ENCODE measurements at places on chromosomes 7 and 10.

- DNase-seq: no peak
Measured at GRCh38 chr7:92297736-92298135, 52.0 kb downstream of the ANKIB1 start.

- DNase-seq: no peak
Measured at GRCh38 chr10:17026686-17027485, 102.7 kb downstream of the CUBN start.

- no peak for DNase-seq
Measured at GRCh38 chr10:92756201-92757065, 66.7 kb downstream of the HHEX start.

- peak; percentile 37 for DNase-seq
Measured at GRCh38 chr10:73647211-73647874, 6.1 kb upstream of the MYOZ1 start.

- no peak for DNase-seq
Measured at GRCh38 chr10:32477499-32477898, 31.6 kb downstream of the CCDC7 start.

- no peak for DNase-seq
Measured at GRCh38 chr10:2005546-2005945, 268.2 kb upstream of the ADARB2 start.

DNA sequence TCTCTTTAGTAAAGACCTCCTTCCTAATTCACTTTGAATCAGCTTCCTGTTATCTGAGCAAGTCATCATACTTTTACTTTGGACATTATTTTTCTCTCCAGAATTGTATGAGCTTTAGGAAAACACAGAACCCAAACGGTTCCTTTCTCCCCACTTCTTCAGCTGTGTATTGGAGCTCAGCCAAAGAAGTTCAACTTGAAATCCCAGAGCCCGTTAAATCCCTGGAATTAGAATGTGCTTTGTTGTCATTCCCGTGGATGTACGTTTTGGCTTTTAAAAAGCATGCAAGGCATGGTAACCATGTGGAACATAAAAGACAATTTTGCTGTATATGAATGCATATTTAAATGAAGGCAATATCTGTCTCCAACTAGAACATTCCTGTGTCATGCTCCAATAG lies 46.6 kb downstream of the AGMO start:
- no peak for DNase-seq

- no peak for DNase-seq
Measured at GRCh38 chr10:60155099-60155877, 234.4 kb downstream of the ANK3 start.

DNA sequence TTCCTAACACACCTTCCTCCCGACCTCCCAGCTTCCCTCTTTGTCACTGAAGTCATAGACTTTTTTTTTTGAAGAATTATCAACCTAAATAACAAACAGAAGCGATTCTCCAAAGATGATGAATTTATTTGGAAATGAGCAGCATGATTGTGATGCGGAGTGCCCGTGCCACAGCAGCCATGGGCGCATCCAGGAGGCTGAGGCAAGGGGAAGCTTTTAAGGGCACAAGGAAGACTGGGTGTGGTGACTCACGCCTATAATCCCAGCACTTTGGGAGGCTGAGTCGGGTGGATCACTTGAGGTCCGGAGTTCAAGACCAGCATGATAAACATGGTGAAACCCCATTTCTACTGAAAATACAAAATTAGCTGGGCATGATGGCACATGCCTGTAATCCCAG lies 16.2 kb upstream of the GIMAP8 start:
- peak; percentile 40 for DNase-seq

DNA sequence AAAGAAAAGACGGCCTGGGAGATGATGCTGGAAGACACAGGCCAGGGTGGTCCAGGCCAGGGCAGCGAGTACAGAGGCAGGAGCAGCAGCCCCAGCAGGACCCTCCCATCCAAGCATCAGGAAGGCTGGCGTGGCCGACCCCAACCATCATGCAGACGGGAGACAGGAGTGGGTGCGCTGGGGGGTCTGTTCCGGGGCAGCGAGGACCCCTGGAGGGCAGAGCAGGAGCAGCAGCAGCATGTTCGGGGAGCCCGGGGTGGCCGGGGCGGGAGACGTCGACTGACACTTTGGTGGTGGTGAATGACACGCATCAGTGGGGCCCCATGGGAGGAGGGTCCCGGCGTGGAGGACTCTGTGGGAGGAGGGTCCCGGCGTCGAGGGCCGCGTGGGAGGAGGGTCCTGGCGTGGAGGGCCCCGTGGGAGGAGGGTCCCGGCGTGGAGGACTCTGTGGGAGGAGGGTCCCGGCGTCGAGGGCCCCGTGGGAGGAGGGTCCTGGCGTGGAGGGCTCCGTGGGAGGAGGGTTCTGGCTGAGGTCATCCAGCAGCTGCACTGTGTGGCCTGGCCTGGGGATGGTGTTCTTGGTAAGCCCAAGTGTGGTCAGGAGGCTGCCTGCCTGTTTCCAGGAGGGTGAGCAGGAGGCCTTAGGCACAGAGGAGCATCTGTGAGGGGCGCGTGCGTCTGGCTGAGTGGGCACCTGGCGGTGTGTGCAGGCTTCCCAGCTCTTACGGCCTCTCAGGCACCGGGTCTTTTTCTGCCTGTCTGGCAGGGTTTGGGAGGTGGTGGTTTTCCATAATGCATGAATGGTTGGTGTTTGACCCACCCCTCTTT lies 38.9 kb downstream of the FAM20C start:
- DNase-seq: no peak
